ENCODE measurements at places on chromosomes 1 and 21. TPM values are rescaled to one million over a fixed set of nuclear protein-coding genes. Genes with fewer than 3 reads are reported as not detected.

GRCh38 chr1:47751193-47751592 is 246.0 kb downstream of the TRABD2B start:
- H3K4me3 ChIP-seq, result no peak overlapping the region
- no peaks in the 10 kb centered on the region for H3K36me3 ChIP-seq
- peaks cover 10% of the 10 kb centered on the region for H3K4me1 ChIP-seq
- no peak for DNase-seq
- no peak overlapping the region for H3K27ac ChIP-seq

Gene PDPN
- 47.0 TPM for total RNA-seq

- H3K27me3 ChIP-seq, result no peaks in the 10 kb centered on the region
- no peak overlapping the region for H3K4me3 ChIP-seq
- no peaks in the 10 kb centered on the region for H3K36me3 ChIP-seq
- DNase-seq, result peak; percentile 82
- H3K4me1 ChIP-seq, result no peaks in the 10 kb centered on the region
Observed at GRCh38 chr1:15304708-15305467, 57.9 kb downstream of the FHAD1 start.

DNA sequence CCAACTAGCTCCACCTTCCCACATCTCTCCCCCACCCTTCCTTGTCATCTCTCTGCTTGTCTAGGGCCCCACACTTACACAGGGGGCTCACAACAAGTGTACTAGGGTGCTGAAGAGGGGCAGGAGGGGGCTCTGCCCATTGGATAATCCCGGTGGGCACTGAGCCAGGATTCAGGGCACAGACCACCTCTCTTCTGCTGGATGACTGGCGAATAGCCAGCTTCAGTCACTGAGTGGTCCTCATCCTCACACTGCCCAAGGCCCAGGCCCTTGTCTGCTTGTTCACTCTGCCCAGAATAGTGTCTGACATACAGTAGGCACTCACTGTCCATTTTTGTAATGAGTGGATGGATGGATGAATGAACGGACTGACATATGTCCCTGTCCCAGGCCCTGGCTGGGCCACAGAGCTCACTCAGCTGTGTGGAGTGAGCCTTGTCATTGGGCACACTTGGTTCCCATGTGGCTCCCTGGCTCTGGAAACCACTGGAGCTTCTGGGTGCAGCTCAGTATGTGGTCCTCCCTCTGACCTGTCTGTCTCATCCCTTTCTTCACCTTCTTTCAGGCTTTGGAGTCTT is 36.6 kb downstream of the FOXO6 start:
- H3K36me3 ChIP-seq, result no peaks in the 10 kb centered on the region
- no peak for DNase-seq
- H3K4me3 ChIP-seq, result no peak overlapping the region
- H3K27ac ChIP-seq, result no peak overlapping the region
- H3K27me3 ChIP-seq, result peaks cover 21% of the 10 kb centered on the region
- H3K4me1 ChIP-seq, result no peaks in the 10 kb centered on the region

Gene SLC45A1
- total RNA-seq, result 1.9 TPM

- DNase-seq, result no peak
- H3K4me3 ChIP-seq, result no peak overlapping the region
- peaks cover 9% of the 10 kb centered on the region for H3K4me1 ChIP-seq
Observed at GRCh38 chr1:89605692-89606091, 27.2 kb upstream of the LRRC8C start.

DNA sequence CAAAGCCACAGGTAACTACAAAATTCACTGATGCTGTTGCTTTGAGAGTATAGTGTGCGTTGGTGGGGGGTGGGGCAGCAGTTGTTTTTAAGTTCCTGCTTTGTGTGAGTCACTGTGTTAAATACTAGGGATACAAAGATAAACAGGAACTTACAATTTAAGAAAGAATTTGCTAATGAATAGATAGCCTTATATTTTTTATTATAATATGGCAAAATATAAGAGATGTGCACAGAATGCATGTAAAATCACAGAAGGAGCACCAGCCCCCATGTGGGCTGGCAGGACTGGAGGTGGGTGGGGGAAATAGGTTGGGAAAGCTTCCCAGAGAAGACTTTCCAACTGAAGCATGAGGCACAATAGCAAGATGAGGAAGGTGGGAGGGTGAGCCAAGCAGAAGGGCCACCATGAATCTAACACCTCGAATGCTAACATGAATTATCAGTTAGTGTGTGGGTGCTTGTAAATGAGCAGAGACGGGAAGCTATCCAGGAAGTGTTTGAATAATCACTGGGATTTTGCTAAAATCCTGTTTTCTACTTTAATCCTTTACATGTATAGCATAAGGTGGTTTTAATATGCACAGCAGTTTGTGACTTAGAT is 57.0 kb upstream of the RAVER2 start:
- no peak overlapping the region for H3K27ac ChIP-seq
- H3K27me3 ChIP-seq, result no peaks in the 10 kb centered on the region
- no peak overlapping the region for H3K4me3 ChIP-seq
- peaks cover 17% of the 10 kb centered on the region for H3K4me1 ChIP-seq

Gene HTR6
- not detected for total RNA-seq

DNA sequence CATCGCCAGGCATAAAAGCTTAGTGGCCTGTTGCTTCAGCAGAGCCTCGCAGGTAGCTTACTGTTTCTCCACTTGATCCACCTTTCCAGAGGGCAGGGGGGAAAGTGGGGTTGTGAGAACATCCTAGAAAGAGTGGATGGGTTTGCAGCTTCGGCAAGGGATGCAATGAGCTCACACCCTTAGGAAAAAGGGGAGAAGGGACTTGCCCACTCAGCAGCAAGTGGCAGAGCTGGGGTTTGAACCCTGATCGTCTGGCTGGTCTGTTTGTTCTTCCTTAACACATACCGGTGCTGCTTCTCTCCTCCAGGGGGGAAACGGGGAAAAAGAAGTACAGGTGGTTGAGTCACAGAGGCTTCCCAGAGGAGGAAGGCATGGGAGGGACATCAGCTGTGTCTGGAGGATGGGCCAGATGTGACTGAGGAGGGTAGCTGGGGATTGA is 1.0 kb downstream of the TMEM201 start:
- peak overlapping the region; percentile 65 for H3K4me3 ChIP-seq
- DNase-seq, result no peak
- no peaks in the 10 kb centered on the region for H3K27me3 ChIP-seq
- peak overlapping the region; percentile 60 for H3K27ac ChIP-seq
- H3K4me1 ChIP-seq, result peaks cover 27% of the 10 kb centered on the region

All from upper lobe of right lung (tissue), 1 donor.